ENCODE measurements at places on chromosomes 3 and 15. TPM values are rescaled to one million over a fixed set of nuclear protein-coding genes. Genes with fewer than 3 reads are reported as not detected.

Gene HDC
- total RNA-seq: not detected

- DNase-seq: no peak
Measured at GRCh38 chr3:160135851-160136250, 89.4 kb upstream of the C3orf80 start.

- no peak for DNase-seq
Measured at GRCh38 chr3:57120451-57121174, 44.5 kb downstream of the IL17RD start.

- DNase-seq: no peak
Measured at GRCh38 chr3:119428538-119428937, 34.9 kb downstream of the TMEM39A start.

Gene CPN2
- not detected for total RNA-seq

Gene GOLGA8H
- total RNA-seq: 0.77 TPM

Gene FBXW12
- total RNA-seq: not detected

- no peak for DNase-seq
Measured at GRCh38 chr15:100484443-100484842, 44.3 kb downstream of the CERS3 start.

DNA sequence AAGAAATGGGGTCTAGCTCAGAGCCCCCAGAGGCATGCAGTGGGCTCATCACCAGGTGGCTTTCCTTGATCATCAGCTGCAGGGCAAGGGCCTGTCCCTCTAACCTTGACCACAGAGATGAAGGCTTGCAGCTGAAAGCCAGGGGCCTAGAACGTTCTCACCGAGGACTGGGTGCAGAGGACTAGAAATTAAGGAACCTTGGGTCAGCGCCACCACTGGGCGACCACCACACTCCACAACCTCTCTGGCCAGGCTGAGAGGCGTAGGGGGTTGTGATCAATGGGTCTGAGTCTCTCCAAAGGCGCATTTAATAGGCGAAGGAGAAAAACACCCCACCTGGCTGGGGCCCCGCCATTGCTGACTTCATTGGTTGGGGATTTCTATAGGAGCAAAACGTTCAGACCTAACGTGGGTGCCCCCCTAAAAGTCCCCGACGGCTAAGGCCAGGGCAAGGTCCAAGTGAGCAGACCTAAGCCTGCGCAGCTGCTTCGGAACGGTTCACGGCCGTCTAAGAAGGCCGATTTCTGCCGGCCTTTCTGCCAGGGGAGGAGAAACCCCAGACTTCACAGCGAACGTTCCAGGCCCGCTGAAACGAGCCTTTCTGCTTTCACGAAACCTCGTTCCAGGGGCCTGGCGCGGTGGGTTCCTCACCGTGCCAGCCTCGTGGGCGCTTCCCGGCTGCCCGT, 915 bp downstream of the BCL2L10 start:
- no peak for DNase-seq

GRCh38 chr3:27880969-27881892, 159.1 kb upstream of the EOMES start:
- DNase-seq: no peak

GRCh38 chr3:41581700-41582099, 380.2 kb downstream of the ULK4 start:
- no peak for DNase-seq

DNA sequence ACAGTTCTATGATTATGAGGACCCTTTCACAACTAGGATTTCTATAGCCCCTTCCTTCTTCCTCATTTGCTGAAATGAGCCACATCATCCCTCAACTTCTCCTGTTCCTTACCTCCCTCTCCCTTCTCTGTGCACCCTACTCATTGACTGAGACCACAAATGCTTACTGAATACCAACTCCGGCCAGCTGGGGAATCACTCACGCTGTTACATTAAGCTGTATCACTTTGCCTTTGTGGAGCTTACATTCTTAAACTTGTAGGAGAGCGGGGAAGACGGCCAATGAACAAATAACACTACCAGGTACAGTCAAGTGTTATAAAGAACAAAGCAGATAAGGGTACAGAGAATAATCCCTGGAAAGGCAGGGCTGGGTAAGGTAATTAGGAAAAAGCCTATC, 5.7 kb downstream of the SUCLG2 start:
- DNase-seq: peak; percentile 72

DNA sequence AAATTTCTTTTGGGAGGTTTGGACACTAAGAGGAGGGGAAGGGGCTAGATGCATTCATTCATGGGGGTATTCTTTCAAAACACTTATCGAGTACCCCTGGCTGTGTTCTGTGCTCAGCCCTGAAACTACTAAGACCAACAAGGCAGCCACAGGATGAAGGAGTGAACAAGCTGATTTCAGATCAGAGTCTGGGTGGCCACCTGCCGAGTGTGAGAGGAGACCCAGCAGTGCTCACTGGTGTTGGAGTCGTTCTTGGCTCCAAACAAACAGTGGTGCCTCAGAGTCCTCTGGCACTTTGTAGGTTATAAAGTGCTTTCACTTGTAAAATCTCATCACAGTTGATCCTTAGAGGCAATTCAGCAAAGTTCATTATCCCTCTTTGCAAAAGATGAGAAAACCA, 48.8 kb upstream of the CMTM8 start:
- DNase-seq: no peak

DNA sequence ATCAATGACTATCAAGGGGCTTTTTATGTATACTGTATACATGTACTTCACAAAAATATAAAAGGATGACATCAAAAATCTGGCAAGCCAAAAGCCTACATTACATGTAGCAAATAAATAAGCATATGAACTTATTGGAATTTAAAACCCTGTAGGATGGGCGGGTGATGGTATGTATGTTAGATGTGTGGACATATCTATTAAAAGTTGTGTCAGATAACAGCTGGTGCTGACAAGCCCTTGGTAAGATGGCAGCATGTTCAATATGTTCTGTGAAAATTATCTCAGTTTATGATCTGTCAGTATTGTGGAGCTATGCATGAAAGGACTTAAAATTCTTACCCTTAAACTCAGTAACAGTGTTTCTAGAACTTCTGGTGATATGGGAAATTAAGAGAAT, 20.1 kb downstream of the CTNNB1 start:
- no peak for DNase-seq

Gene TMOD3
- 30.8 TPM for total RNA-seq

Gene GORASP1
- total RNA-seq: 50.2 TPM

Gene NDUFB4
- total RNA-seq: 60.4 TPM

Gene PPARG
- total RNA-seq: 8.8 TPM

DNA sequence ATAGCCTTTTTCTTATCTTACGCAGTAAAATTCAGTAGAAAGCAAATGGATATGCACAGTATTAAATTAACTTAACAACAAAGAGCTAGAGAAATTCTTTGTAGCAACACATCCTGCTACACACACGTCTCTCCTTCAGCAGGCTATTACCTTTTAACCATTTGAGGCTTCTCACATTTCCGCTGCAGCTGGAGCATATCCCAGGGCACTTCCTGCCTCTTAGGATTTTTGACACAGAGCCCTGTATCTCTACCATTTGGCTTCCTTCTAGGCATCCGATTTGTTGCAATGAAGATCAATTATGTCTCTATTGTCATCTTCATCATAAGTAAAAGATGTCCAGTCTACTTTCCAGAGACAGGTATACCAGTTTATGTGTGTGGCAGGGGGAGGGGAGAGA, 292.4 kb upstream of the CBLB start:
- no peak for DNase-seq

Gene MESP1
- total RNA-seq: 0.17 TPM

DNA sequence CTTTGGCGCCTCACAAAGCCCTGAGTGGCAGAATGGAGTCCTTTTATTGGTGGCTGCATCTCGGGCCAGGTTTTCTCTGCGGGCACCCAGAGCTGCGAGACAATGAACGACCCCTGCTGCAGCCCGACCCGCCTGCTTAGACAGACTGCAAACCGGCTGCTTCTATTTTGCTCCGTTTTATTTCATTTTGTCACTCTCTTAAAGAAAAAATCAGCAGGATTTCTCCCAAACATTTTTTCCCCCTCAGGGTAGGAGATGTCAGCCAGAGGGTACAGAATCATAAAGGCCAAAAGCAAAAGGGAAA, 64.8 kb downstream of the OXNAD1 start:
- DNase-seq: no peak

Gene CPNE9
- total RNA-seq: not detected

GRCh38 chr3:69500604-69501003, 114.7 kb upstream of the FRMD4B start:
- no peak for DNase-seq

Gene HGD
- 0.06 TPM for total RNA-seq

DNA sequence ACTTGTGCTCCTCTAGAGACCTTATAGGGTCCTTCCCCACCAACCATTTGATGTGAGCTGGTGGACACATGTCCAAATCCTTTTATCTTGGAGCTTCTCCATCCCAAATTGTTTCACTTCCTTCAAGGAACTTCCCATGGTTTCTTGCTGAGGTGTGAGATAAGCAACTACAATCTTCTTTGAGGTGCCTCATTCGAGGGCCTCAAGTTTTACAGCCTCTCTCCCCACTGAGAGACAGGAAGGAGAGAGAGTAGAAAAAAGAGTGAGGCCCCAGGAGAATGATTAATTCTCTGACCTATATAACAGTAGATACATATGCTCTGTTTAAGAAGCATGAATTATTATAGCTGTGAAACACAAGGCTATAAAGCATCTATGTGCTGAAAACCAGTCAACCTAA, 70.5 kb downstream of the SUMF1 start:
- no peak for DNase-seq

- DNase-seq: no peak
Measured at GRCh38 chr15:48451736-48452135, 120.5 kb downstream of the DUT start.

Gene BCHE
- 0.19 TPM for total RNA-seq

DNA sequence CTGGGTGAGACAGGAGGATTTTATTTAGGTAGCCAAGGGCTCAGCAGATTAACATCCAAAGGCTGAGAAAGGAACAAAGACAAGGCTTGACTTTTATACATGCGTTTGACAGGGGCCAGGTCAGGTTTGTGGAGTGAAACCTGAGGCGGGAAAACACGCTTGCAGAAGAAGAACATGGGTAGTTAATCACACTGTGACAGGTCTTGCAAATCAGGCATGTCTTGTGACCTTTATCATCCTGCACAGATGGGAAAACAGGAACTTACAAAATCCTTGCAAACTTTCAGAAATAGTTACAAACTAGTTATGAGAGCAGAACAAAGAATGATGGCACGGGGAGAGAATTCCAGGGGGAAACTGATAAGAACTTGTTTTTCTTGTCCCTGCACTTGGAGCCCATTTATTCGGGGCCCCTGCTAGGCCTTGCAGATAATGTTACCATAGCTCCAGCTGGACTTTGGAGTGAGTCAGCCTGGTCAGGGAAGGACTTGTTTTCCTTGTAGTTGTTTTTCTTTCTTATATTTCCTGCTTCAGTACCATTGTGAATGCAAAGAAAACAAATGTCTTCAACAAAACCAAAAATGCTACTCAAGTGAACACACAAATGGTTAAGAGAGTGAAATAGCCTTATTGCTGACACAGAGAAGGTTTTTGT, 965.9 kb upstream of the ROBO1 start:
- DNase-seq: no peak

Gene RHOV
- total RNA-seq: not detected

DNA sequence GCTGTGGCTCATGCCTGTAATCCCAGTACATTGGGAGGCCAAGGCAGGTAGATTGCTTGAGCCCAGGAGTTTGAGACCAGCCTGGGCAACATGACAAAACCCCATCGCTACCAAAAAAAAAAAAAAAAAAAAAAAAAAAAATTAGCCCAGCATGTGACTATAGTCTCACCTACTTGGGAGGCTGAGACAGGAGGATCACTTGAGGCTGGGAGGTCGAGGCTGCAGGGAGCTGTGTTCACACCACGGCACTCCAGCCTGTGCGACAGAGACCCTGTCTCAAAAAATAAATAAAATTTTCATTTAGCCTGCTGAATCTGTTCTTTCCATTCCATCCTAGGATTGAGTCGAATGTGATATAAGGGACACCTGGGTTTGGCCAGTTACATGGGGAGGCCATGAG, 14.6 kb upstream of the PRICKLE2 start:
- DNase-seq: no peak
